GOT3 (cell line): ENCODE measurements at places on chromosomes 7 and 10.

DNA sequence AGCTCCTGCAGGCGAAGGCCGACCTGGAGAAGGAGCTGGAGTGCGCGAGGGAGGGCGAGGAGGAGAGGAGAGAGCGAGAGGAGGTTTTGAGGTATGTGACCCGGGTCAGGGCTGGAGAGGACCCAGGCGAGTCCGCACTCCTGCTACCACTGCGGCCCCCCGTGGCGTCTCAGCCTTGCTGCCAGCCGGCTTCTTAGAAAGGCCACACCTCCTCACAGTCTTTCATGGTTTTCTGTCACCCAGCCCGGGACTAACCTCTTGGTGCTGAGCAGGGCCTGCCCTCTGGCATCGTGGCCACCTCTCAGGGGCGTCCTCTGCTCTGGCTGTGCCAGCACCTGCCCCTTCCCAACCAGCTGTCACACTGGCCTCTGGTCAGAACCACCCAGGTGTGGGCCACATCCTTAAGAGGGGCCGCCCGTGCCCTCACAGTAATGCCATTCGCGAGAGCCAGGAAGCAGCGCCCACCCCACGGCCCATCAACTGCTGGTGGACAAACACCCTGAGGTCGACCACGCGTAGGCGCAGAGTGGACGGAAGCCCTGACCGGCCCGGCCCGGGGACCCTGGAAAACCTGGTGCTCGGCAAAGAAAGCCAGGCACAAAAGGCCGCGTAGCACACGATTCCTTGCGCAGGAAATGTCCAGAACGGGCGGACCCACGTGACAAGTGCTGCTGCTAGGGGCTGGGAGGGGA lies 34.4 kb downstream of the IQCE start:
- DNase-seq, result no peak

- DNase-seq, result no peak
Observed at GRCh38 chr7:135263321-135263970, 29.8 kb downstream of the STRA8 start.

DNA sequence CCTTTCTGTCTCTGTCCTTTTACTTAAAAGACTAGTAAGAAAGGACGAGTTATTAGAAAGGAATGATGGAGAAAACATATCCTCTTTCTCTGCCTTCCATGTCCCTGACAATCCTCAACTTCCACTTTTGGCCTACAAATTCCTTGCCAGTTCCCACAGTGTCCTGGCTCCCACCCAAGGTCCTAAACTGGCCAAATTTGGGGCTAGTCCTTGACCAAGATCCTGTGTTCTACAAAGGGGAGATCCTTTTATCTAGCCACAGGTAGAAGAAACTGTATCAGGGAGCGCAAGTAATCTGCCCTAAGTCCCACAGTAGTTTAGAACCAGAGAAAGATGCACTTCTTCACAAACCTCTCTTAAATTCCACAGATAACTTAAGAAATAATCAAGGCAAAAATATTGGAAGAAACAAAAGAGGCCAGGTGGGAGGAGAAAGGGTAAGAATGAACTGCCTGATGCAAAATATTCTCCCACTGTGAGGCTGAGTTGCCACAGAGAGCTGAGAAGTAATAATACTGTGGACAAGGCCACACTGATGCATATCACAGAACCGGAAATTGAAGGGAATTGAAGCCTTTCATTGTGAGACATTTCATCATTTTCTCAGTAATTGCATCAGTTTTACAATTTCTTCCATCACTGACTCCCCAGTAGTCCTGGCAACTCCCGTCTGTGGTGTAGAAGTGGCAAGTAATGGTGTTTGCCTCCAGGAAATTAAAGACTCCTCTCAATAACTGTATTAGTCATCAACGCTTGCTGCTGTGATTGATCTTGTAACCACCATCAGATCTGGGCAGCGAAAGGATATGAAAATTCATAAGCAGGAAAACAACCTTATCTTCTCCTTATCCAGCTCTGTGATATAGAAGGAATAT lies 47.2 kb downstream of the DNAJC12 start:
- DNase-seq, result no peak

DNA sequence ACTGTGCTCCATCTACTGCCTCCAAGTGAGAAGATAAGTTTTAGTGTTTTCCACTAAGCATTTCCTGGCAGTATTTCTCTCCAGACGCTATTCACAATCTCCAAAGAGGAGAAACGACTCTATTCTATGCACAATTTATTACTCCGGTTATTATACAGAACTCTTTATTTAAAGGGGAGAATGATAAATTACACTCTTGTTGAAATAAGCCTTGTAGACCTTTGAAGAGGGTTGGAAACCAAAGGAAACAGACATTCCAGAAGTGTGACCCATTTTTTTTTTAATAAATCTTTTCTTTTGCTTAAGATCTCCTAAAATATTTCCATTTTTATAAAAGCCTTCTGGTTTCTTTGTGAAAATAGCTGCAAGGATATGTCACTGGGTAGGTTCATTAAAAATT lies 76.1 kb upstream of the HDAC9 start:
- DNase-seq, result no peak

DNA sequence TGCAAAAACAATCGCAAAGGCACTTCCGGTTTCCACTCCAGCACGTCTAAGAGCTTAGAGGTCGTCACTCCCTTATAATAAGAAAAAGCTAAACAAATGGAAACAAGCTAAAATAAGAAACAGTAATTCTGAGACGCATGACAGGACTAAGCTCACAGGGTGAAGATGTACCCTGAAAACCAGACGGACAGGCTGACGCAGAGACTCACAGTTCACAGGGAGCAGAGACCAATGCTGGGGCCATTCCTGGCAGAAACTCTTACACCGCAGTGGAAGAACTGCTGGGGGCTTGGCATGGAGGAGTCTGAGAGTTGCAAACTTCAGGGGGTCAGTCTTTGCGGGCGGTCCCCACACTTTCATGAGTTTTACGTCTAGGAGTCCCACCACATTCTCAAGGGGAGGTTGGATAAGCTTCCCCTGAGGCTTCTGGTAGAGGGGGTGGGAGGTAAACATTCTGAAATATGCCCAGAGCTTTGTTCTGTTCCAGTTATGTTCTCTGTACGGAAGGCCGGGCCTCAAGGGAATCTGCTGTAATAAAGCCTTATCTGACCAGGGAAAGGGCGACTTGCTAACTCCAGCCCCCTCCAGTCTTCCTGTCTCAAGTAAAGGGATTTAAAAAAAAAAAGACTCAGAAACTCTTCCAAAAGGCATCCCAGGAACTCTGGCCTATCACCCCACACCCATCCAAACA lies 47.8 kb downstream of the BRI3 start:
- DNase-seq, result no peak

DNA sequence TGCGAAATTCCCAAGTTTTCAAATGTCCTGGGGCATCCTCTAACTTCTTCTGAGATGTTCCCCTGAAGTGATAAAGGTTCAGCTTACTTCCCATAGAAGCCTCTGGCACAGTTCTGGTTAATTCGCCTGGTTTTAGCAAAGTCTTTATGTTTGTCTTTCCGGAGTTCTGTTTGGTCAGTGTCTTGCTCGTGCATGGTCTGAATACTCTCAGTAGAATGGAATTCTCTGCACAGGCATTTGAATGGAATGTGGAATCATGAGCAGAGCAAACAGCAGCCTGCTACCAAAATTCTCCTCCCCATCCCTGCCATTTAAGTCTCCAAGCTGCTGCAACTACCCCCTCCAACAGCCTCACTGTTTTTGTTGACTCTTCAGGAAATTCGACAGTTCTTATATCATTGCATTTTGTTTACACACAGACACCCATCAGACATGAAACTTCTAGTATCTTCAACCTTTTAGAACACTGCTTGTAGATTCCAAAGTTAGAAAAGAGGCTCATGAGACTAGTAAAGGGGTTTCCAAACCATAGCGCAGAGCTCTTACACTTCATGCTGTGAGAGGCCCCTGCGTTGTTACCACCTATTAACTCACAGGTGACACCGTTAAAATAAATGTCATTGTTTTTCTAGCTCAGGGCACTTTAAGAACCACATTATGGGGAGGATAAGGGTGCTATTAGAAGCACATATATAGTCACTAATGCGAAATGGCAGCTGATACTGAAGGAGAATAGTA lies 129.7 kb downstream of the PLCE1 start:
- DNase-seq, result no peak

DNA sequence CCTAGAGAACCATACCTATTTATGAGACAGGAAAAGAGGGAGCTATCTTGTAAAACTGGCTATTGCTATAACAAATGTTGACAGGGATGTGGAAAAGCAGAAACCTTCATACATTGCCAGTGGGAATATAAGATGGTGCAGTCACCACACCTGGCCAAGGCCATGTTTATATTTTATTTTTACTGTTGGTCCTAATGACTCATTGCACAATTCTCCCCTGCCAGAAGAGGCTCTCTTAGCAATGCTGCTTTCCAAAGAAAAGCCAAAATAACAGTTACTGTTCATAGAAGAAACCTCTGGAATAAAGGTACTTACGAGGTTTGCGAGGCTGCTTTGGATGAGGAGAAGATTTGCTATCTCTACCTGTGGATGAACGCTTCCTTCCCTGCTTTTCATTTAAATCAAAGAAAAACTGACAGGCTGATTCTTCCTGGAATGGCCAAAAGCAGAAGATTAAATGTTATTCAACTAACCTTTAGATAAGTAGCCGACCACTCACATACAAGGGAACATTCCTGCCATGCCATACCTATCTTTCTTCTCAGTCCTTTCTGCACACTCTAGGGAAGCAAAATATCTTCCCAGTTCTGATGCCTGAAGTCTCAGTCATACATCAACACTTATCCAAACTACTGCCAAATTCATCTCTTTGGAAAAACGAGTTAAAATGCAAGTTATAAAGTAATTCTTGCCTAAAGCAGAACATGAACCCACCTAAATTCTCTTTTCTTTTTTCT lies 16.3 kb upstream of the CHUK start:
- DNase-seq, result no peak

DNA sequence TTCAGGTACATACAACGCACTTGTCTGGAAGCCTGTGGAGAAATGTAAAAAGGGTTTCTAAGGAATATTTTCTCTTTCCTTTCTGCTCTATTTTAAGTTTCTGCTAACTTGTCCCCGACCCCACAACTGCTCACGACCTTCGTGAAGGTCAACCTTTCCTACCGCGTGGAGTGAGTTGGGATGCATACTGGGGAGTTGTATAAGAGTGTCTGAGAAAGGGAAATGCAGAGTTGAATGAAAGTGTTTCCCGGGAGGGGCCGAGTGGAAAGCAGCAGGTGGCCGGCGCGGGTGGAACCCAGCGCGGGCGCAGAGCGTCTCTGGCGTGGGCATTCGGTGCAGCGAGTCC lies 17.9 kb upstream of the ACBD5 start:
- no peak for DNase-seq

DNA sequence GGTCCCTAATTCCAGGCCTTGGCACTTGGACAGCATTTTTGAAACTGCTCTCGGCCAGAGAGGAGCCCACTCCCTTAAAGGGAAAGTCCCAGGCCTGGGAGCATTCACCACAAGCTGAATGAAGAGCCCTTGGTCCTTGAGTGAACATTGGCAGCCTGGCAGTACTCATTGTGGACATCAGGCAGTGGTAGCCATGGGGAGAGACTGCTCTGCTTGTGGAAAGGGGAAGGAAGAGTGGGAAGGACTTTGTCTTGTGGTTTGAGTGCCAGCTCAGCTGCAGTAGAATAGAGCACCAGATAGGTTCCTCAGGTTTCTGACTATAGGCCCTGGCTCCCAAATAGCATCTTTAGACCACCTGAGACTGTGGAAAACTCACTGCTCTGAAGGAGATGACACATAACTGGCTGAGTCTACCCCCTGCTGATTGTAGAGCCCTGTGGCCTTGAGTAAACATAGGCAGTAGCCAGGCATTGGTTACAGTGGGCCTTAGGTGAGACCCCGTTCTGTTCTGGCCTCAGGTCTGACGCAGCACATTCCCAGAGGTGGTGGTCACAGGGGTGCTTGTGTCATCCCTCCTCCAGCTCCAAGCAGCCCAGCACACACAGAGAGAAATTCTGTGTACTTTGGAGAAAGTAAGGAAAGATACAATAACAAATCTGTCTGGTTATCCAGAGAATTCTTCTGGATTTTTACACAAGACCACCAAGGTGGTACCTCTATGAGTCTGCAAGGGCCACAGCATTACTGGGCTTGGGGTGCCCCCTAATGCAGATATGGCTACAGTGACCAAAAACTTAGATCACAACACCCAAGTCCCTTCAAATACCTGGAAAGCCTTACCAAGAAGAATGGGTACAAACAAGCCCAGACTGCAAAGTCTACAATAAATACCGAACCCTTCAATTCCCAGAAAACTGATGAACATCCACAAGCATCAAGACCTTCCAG lies 153.8 kb downstream of the GNAI1 start:
- no peak for DNase-seq

GRCh38 chr10:9786101-9786500 lies 1231.6 kb upstream of the CELF2 start:
- DNase-seq, result no peak

- DNase-seq, result no peak
Observed at GRCh38 chr7:133015888-133016287, 66.0 kb downstream of the CHCHD3 start.

DNA sequence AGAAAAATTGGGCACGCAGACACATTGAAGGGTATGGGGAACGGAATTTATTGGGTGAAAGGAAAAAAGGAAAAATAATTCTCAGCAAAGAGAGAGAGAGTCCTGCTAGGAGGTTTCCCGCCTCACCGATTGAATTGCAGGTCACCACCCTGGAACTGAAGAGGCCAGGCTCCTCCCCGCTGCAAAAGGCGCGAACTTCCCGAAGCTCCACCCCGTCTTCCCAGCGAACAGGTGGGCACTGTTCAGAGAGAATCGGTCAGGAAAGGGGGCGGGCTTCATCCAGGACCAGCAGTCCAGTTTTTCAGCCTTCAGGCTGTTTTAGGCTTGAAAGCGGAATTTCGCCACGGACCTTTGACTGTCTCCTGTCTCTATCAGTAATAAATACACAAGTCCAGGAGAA lies 27.3 kb upstream of the CADPS2 start:
- no peak for DNase-seq

DNA sequence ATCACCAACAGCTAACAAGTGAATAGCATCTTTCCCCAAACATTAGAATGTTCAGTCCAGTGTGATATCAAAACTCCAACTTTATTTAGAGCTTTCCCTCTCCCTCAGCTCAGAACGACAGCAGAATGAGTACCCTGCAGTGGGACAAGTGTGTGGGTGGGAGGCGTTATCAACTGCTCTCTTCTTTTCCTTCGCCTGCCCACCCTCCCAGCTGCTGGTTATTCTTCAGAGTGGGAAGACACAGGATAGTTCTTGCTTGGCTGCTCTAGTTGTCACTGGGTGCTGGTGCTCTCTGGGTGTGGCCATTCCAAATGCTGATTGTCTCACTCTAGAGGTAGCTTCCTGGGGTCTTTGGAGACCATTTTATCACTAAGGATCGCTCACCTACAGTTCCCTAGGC lies 13.7 kb upstream of the FAM241B start:
- no peak for DNase-seq

DNA sequence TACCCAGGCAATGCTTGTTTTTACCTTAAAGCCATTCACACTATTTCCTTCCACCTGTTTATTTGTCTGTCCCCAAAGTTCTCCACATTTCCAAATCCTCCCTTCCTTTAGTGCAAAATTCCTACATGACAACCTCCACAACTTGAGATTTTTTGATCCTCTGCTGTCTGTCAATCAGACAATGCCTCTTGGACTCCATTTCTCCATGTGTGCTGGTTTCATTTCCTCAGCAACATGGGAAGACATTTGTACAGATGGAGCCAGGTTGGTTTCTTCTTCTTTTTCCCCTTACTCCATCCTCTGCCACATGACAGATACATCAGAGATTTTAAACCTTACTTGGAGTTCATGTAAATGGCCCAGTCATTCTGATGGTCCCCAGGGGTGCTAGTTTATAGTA lies 19.1 kb upstream of the GIMAP2 start:
- DNase-seq, result no peak

- DNase-seq, result no peak
Observed at GRCh38 chr7:30505174-30505697, 607 bp upstream of the GGCT start.

GRCh38 chr10:58755677-58756076 lies 243.0 kb downstream of the BICC1 start:
- no peak for DNase-seq
